ENCODE measurements at places on chromosomes 7 and 10. TPM values are rescaled to one million over a fixed set of nuclear protein-coding genes. Genes with fewer than 3 reads are reported as not detected.

The DNAJC12 gene
- total RNA-seq = 57.0 TPM

The ADRB1 gene
- total RNA-seq = 1.4 TPM

The UPK3B gene
- total RNA-seq = 17.9 TPM

The TBC1D12 gene
- 6.8 TPM for total RNA-seq

The GNAI1 gene
- total RNA-seq = 30.8 TPM

The INA gene
- total RNA-seq = 20.0 TPM

The GRID2IP gene
- total RNA-seq = not detected

The SH2D4B gene
- not detected for total RNA-seq

The DLX6 gene
- total RNA-seq = not detected

The ANLN gene
- 67.6 TPM for total RNA-seq

The DENND2A gene
- 0.76 TPM for total RNA-seq

The CYP3A7 gene
- total RNA-seq = not detected

The RNLS gene
- 8.0 TPM for total RNA-seq

The TMEM270 gene
- total RNA-seq = 0.13 TPM

The RGR gene
- total RNA-seq = not detected

The C1QL3 gene
- total RNA-seq = not detected

The TUBAL3 gene
- total RNA-seq = 0.21 TPM

The GATA3 gene
- 4.9 TPM for total RNA-seq

The TAS2R4 gene
- total RNA-seq = 0.12 TPM

The PPP1R3C gene
- 28.3 TPM for total RNA-seq

The PVRIG gene
- total RNA-seq = not detected

The TEX47 gene
- not detected for total RNA-seq

The DNAJB6 gene
- 96.0 TPM for total RNA-seq

The HKDC1 gene
- 11.8 TPM for total RNA-seq

The HOXA6 gene
- 1.6 TPM for total RNA-seq

The MBL2 gene
- not detected for total RNA-seq

The PKD2L1 gene
- total RNA-seq = 0.05 TPM

The MPP7 gene
- 0.10 TPM for total RNA-seq

Measured in A549 treated with Hydrocortisone at 1 μM for 4 hours (cell line).